HCT116 (cell line): ENCODE measurements at places on chromosomes 5 and 9. TPM values are rescaled to one million over a fixed set of nuclear protein-coding genes. Genes with fewer than 3 reads are reported as not detected.

The PCDHGA4 gene
- total RNA-seq: not detected

DNA sequence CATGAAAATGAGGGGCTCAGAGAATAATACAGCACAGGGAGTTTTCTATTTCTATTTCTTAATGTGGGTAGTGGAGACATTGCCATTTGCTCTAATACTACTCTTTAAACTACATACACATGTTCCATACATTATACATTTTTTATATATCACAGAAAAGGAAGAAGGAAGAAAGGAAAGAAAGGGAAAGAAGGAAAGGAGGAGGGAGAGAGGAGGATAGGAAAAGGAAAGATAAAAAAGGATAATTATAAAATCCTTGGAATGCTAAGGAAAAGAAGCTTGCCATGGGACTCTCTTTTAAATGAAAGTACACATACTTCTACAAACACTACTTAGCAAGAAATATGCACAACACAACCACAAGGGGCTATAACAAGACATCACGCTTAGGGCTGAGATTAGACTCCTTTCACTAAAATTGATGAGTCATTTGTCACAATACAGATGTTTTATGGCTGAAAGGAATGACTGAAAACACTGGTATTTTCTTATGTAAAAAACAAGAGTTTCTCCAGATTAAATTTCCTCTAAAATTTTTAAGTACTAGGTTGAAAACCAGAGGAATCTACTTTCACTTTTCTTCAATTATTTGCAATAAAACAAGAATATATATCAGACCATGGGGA is 219.8 kb downstream of the ARL15 start:
- H3K36me3 ChIP-seq: no peaks in the 10 kb centered on the region
- H3K4me3 ChIP-seq: no peak overlapping the region
- DNase-seq: peak; percentile 15
- H3K27ac ChIP-seq: 0 out of 2 replicates have a peak overlapping the region, but pooled peaks have one; percentile 14

DNA sequence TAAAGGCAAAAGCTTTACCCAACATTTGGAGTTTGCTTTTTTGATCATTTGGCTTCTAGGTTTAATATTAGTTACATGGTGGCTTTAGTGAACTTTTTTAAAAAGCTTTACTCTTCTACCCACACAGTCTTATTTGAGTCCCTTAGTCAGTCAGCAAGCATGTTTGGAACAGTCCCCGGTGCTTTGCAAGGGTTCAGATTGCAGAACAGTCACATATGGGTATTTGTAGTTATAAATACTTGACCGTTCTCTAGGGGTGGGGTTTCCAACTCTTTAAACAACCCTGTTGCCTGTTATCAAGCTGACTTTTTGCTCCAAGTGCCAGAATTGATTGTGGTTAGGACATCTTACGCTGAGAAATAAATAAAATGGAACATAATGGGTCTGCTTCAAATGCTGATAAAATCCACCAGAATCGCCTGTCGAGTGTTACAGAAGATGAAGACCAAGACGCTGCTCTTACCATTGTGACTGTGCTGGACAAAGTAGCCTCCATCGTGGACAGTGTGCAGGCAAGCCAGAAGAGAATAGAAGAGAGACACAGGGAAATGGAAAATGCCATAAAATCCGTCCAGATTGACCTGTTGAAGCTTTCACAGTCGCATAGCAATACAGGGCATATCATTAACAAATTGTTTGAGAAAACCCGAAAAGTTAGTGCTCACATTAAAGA is at the start of gene CAVIN4:
CAVIN4 (plus strand) TSS at position 304 of the 673 bp plus-strand sequence; CDS start at position 369, 65 bp downstream.
- H3K4me3 ChIP-seq: no peak within 1 kb of the TSS
- no peak for DNase-seq
- H3K27ac ChIP-seq: no peak within 1 kb of the TSS
- no peaks in the 10 kb centered on the region for H3K36me3 ChIP-seq
- no peaks in the 10 kb centered on the region for H3K27me3 ChIP-seq

The FBP2 gene
- not detected for total RNA-seq

The SURF2 gene
- total RNA-seq: 27.8 TPM

GRCh38 chr5:148830211-148830610 is 3.8 kb downstream of the ADRB2 start:
- no peaks in the 10 kb centered on the region for H3K36me3 ChIP-seq
- no peak overlapping the region for H3K27ac ChIP-seq
- no peak for DNase-seq
- peaks cover 5% of the 10 kb centered on the region; the same call in 1 of the 2 replicates for H3K4me1 ChIP-seq

- no peak overlapping the region for H3K4me3 ChIP-seq
- H3K27me3 ChIP-seq: no peaks in the 10 kb centered on the region
- DNase-seq: no peak
- H3K27ac ChIP-seq: peak overlapping the region; percentile 48
Measured at GRCh38 chr5:150263375-150263775, 26.2 kb downstream of the CAMK2A start.

GRCh38 chr9:75880618-75881017 is 9.9 kb upstream of the PCSK5 start:
- no peaks in the 10 kb centered on the region for H3K4me1 ChIP-seq
- H3K27ac ChIP-seq: no peak overlapping the region
- H3K27me3 ChIP-seq: no peaks in the 10 kb centered on the region
- no peak overlapping the region for H3K4me3 ChIP-seq

GRCh38 chr5:169258372-169259000 is 42.5 kb downstream of the SLIT3 start:
- H3K4me1 ChIP-seq: no peaks in the 10 kb centered on the region
- peaks cover 16% of the 10 kb centered on the region for H3K27me3 ChIP-seq
- H3K4me3 ChIP-seq: no peak overlapping the region
- no peak for DNase-seq

- no peak overlapping the region for H3K4me3 ChIP-seq
- H3K4me1 ChIP-seq: no peaks in the 10 kb centered on the region
- H3K36me3 ChIP-seq: no peaks in the 10 kb centered on the region
- no peak overlapping the region for H3K27ac ChIP-seq
- no peak for DNase-seq
- no peaks in the 10 kb centered on the region for H3K27me3 ChIP-seq
Measured at GRCh38 chr9:7130266-7130820, 372.6 kb downstream of the KDM4C start.

The C5orf58 gene
- total RNA-seq: not detected

DNA sequence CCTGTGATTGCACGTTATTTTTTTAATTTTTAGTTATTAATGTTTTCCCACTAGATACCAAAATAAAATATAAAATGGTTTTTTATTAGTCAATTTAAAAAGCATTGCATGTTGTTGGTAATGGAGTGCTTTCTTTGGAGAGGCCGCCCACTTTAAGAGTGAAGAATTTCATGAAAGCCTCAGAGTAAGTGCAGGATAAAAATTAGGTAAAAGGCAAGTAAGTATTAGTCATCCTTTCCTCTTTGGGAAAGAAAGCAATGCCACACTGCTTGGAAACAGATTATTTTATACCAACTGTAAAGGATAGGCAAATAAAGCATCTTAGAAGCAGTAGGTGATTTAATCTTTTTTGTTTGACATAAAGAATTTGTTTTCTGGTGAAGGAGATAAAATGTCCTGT is 62.9 kb downstream of the HSD17B4 start:
- no peak overlapping the region for H3K4me3 ChIP-seq
- no peaks in the 10 kb centered on the region for H3K27me3 ChIP-seq
- no peak for DNase-seq

The CNTNAP3B gene
- total RNA-seq: 24.3 TPM
